HuH-7 (cell line): ENCODE measurements at places on chromosomes 2 and 18.

DNA sequence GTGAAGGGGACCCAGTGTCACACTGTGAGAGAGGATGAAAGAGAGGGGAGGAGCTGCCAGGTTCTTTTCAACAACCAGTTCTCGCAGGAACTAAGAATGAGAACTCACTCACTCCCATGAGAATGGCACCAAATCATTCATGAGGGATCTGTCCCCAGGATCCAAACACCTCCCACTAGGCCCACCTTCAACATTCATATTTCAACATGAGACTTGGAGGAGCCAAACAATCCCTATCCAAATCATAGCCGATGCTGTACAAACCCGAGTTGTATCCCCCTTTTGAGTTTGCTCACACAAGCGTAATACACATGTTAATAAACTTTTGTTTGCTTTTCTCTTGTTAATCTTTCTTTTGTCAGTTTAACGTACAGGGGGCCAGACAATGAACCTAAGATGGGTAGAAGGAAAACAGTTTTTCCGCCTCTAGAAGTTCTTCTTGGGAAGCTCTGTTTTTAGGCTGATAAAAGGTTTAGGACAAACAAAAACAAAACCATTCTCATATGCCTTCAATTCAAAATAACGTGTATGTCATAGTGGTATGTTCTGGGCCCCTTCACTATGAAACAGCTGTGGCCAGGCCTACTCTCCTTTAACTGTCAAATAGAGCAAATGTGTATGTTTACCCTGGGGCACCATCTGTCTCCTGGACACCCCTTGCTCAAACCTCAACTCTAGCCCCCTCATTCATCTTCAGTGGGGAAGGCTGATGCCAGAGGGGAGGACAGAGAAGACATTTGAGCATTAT, 9.1 kb upstream of the TMEM37 start:
- no peak for DNase-seq

- DNase-seq, result no peak
Measured at GRCh38 chr18:55457028-55457427, 131.0 kb downstream of the TCF4 start.

- DNase-seq, result no peak
Measured at GRCh38 chr2:207503234-207503633, 26.5 kb upstream of the CREB1 start.

DNA sequence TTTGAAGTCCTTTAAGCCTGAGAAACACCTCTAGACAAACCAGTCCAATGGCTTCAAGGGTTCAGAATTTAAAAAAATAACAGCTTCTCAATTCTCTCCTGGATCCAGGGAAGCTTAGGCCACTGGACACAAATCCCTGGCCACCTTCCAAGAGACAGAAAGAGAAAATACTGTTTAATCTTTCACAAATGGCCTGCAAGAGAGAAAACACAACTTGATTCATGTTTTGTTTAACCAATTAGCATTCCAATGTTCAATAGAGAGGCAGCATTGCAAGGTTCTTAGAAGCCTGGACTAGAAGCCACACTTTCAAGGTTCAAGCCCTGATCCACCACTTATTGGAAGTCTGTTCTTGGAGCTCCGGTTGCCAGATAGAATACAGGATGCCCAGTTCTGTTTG, 109.0 kb upstream of the PARD3B start:
- no peak for DNase-seq

GRCh38 chr2:69597105-69597504, 46.4 kb downstream of the AAK1 start:
- DNase-seq, result no peak

DNA sequence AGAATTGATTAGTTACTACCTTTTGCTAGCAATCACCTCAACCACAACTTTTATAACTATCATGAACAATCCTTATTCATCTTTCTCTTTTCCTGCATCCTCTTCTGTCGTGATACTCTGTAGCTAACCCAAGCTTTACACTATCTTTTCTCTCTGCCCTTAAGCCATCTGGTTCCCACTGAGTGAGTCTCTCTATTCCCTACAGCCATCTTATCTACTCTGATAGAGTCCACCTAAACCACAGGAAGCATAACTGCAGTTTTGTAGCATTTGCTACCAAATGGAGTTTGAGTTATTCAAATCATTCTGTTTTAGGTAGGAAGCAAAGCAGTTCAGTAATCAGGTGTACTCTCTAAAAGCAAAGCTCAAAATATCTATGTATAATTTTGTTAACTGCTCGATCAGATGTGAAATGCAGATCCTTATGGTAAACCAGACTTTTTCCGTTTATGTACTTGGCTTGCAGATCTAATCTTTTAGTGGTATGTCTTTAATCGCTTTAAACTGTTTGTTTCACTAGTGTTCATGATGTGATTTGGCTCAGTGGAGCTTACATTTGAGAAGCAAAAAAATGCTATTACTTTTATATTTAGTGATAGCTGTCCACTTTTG, 91.0 kb downstream of the CSRNP3 start:
- no peak for DNase-seq

GRCh38 chr18:24321071-24321470, 76.6 kb downstream of the OSBPL1A start:
- DNase-seq, result no peak

DNA sequence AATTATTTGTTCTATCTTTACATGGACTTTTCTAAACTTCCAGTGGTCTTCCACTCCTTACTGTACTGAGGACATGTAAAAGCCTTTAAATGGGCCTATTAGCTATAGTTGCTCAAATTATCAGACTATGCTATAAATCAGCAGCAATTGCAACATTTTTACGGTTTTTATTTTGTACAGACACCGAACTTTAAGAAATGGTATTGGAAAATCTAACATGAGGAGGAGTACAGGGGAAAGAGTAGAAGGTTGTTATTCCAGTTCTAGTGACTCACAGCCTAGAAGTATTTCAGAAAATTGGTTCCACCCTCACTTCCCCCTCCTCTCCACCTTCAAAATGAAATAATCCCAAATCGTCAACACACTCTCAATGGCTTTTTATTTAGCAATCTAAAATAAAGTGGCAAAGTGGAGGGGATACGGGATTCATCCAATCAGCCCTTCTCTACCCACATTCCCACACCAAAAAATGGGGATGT, 1.1 kb downstream of the NCKAP1 start:
- DNase-seq, result no peak

GRCh38 chr18:34033968-34034367, 190.7 kb downstream of the NOL4 start:
- no peak for DNase-seq

GRCh38 chr2:20839052-20839451, 16.2 kb upstream of the LDAH start:
- DNase-seq, result no peak
